Adrenal gland (tissue), 19 donors: ENCODE measurements at places on chromosomes 4 and X.

- no peak for DNase-seq
Observed at GRCh38 chrX:105552395-105552794, 269.9 kb upstream of the NRK start.

- peak; percentile 22 for DNase-seq
Observed at GRCh38 chr4:64417974-64418373, 8.7 kb upstream of the TECRL start.

DNA sequence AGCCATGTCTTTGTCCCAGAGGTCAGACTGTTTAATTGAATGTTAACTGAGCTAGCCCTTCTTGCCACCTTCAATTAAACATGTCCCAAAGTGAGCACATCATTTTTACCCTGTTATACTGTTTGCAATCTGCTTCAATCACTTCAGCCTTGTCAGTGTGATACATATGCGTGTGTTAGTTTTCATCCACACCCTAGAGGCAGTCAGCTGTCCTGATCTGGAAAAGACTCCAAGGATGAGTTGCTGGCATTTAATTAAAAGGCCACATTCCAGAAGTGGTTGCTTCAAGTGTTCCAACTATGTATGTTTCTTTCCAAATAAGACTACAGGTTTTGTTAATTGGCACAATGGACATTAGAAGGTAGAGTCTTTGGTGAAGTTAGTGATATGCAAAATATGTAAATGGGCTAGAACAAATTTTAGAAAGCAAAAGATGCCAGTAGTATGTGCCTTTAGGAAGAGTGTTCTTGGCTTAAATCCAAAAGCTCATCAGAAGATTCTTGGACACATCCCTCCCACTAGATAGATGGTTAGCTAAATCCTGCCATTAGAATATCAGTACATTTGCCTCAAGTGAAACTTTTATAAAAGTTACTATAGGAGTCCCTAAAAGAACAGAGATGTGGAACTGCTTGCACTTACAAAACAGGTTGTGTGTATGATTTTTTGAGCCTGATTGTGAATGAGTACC lies 79.5 kb upstream of the SLIT2 start:
- DNase-seq: no peak

DNA sequence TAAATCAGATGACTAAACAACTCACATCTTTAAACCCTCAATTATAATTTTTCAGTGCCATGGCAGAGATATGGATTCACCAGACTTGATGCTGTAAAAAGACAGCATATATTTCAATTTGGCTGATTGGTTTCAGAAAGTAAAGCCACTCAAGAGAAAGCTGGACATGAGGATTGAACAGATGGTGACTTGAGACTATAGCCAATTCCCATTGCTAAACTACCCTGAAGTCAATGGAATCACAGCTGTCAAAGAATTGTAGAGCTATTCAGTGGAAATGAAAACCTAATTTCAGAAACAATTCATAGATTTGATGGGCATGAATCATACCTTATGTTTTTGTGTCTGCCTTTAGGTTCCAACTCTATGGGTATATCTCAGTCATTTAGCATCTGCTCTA lies 510.6 kb upstream of the BOD1L1 start:
- DNase-seq: no peak

GRCh38 chr4:6322761-6323566 lies 53.3 kb downstream of the WFS1 start:
- DNase-seq: no peak

DNA sequence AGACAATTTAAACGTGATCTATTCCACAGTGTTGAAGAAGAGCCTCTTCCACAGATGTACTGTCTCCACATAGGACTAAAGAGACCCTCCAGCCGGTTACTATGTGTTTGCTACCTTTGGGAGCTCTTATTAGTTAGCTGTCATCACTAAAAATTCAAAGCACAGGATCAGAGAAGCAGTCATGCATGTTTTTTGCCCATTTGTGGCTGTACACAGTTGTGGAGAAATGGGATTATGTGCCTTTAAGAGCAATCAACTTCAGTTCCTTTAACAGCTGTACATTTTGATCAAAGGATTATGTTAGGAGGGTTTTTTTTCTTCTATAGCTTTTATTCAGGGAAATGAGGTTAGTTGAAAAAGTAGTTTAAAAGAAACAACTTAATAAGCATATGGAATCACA lies 149.0 kb upstream of the SPOCK3 start:
- DNase-seq: no peak

DNA sequence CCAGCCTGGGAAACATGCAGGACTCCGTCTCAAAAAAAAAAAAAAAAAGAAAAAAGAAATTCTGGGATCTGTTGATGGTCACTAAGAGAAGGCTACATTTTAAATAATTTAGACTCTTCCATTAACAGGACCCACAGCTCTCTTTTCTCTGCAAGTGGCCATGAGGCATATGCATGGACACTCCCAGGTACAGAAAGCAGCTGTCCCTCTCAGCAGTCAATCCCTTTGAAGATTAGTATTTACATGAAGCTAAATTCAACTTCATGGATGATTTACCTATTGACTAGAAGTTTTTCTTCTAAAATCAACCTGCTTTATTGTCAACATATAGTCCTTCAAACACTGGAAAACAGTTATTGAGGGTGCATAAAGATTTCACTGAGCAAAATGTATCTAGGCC lies 139.9 kb downstream of the CPEB2 start:
- DNase-seq: no peak

GRCh38 chrX:78945186-78945912 lies at the start of gene P2RY10:
P2RY10 (plus strand) TSS chrX:78945391; CDS start chrX:78960521, 15,130 bp downstream.
- DNase-seq: no peak

DNA sequence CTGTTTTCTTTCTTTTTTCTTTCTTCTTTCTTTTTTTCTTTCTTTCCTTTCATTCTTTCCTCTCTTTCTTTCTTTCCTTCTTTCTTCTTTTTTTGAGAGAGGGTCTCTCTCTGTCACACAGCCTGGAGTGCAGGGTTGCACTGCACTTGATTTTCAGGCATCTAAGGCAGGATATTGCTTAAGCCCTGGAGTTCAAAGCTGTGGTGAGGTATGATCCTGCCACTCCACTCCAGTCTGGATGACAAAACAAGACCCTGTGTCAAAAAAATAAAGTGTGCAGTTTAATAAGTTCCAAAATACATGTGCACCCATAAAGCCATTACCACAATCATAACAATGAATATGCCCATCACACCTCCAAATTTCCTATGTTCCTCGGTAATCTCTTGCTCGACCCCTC lies 10.6 kb upstream of the ZNF718 start:
- DNase-seq: no peak

DNA sequence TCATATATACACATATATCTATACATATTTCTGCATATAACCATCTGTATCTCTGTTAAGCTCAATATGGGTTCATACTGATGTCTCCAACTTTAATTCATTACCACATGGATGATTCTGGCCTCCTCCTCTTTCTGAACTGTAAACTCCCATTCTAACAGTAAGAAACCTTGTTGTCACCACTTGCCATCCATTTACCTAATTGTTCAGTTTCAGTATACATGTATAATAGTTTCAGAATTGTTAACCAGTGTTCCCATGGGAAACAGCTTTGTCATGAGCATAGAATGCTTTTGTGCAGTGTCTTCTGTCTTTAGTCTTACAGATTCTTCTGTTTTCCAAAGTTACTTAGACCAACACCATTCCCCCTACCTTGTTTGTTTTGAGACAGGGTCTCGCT lies 35.9 kb downstream of the SLC9A6 start:
- no peak for DNase-seq

DNA sequence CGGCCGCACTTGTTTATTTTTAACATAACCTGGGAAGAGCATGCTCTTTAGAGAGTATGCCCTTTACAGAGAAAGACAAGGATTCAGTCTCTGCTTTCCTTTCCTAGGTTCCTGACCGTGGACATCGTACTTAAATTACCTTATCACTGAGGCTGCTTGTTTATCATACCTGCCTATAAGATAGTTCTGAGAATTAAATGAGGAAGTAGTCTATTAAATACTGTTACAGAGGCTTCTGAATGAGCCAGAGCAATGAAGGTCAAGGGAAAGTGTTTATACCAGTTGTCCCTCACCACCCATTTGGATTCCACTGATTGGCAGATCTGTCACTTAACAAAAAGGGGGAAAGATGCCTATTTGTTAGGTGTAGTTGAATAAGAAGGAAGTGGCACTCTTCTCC lies 10.0 kb downstream of the TXLNG start:
- no peak for DNase-seq

GRCh38 chrX:6159468-6159867 lies 69.2 kb downstream of the NLGN4X start:
- no peak for DNase-seq

DNA sequence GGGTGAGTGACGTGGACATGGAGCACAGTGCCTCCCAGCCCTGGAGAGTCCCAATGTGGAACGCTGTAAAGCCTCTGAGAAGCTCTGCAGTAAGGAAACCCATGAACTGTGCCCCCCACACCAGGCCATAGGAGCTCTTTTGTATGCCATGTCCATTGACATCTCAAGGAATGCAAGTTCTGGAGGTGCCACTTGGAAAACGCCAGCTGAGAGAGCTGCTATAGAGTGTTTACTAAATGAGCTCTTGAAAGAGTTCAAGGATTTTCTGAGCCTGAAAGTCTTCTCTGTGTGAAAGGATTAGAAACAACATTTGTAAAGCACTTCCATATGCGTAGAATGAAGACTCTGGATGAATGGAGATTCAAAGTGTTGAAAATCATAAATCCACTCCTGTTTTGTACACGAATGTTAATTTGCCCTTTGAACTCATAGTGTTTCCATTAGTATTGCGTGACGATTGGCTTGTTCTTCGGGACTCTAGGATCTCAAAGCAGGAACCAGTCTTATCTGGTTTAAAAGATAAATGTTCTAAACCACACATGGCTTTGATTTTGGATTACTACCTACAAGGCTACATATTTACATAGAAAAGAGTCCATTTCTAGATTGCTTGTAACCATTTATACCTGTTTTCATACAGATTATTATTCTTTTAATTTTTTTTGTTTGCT lies 41.8 kb upstream of the STOX2 start:
- no peak for DNase-seq

GRCh38 chr4:118398226-118399090 lies 45.7 kb upstream of the PRSS12 start:
- no peak for DNase-seq

DNA sequence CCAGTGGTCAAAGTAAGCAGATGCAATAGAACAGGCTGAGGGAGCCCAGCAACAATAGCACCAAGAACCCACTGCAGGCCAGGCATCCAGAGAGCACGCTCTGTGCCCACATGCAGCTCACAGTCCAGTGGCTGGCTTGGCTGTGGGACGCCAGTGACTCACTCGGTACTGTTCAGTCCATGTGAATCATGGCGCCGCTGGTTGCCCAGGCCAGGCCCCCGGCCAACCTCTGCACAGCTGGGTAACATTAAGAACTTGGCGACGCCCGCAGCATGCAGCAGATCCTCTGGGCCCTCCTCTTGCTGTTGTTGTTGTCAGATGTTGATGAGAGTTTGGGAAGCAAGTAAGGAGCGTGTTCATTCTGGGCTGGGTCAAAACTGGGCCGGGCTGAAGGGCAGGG lies 60.5 kb downstream of the MSX1 start:
- no peak for DNase-seq

GRCh38 chr4:138630666-138631065 lies 384.9 kb upstream of the NOCT start:
- no peak for DNase-seq

GRCh38 chr4:8342651-8343261 lies 73.2 kb downstream of the HTRA3 start:
- no peak for DNase-seq

DNA sequence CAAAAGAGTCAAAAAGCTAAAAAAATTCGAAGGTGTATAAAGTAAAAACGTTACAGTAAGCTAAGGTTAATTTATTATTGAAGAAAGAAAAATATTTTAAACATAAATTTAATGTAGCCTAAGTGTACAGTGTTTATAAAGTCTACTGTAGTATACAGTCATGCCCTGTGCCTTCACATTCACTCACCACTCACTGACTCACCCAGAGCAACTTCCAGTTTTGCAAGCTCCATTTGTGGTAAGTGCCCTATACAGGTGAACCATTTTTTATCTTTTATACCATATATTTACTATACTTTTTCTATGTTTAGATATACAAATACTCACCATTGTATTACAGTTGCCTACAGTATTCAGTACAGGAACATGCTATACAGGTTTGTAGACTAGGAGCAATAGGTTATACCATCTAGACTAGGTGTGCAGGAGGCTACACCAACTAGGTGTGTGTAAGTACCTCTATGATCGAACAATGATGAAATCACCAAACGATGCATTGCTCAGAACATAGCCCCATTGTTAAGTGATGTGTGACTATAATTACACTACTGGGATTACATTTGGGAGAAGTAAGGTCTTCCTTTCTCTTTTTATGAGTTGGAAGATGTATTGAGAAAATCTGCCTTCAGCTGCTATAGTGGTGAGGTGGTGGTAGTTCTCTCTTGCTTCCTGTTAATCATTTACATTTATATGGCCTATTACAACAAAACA lies 27.2 kb downstream of the TMSB4X start:
- DNase-seq: no peak

- no peak for DNase-seq
Observed at GRCh38 chrX:153612413-153612812, 13.5 kb upstream of the CCNQ start.

- no peak for DNase-seq
Observed at GRCh38 chr4:158282252-158282651, 72.0 kb downstream of the TMEM144 start.

DNA sequence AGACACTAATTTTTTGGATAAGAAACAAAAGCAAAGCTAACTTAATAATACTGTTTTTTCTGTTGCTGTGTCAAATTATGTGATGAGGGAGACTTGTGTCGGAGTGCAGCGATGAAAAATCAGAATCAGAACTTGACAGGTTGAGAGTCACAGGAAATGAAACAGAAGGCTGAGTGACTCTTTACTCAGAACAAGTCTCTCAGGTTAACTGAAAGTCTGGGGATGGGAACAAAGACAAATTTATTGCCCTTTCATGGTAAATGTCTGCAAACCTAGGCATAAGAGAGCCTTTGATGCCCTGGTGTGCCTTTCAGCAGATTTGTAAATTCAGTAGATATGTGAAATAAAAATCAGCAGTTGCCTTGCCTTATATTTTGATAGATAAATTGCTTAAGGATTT lies 96.0 kb downstream of the ADGRL3 start:
- no peak for DNase-seq

DNA sequence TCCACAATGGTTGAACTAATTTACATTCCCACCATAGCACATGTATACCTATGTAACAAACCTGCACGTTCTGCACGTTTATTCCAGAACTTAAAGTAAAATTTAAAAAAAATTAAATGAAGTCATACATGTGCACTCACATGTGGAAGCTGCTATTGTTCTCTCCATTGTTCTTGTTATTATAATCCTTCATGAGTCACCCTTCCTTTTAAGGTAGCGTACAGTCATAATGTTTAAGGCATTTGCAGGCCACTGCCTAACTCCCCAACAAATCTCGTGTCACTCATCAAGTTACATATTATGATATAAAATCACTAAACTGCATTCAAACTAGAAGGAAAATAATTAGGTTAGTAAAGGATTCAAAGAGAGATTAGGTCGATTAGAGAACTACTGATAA lies 63.6 kb downstream of the SLC7A11 start:
- no peak for DNase-seq

- DNase-seq: peak; percentile 60
Observed at GRCh38 chrX:15686818-15687685, 22.4 kb upstream of the CLTRN start.
